Left ventricle myocardium superior (tissue), 1 donor: ENCODE measurements at places on chromosomes 3 and 15. TPM values are rescaled to one million over a fixed set of nuclear protein-coding genes. Genes with fewer than 3 reads are reported as not detected.

DNA sequence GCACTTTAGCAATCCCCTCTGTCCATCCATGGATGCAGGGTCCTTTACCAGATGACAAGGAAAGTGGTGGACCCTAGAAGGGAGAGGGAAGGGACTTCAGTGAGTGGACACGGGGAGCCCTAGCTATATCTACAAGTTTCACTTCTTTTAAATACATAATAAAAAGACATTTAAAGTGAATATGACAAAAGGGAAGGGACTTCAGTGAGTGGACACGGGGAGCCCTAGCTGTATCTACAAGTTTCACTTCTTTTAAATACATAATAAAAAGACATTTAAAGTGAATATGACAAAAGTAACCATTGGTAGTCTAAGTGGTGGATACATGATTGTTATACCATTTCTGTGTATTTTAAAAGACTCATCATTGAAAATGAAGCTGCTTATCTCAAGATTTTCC, 81.9 kb upstream of the HES1 start:
- no peak for DNase-seq

GRCh38 chr3:16596352-16597032, 8.7 kb downstream of the DAZL start:
- DNase-seq, result no peak

- no peak for DNase-seq
Measured at GRCh38 chr3:178297740-178298139, 238.5 kb upstream of the KCNMB2 start.

SNTN gene
- not detected for total RNA-seq

GRCh38 chr15:88323976-88324740, 67.6 kb upstream of the NTRK3 start:
- no peak for DNase-seq

SERPINI1 gene
- total RNA-seq, result 5.1 TPM

NR2C2 gene
- 31.8 TPM for total RNA-seq

TMC3 gene
- not detected for total RNA-seq

BMF gene
- 3.2 TPM for total RNA-seq

DNA sequence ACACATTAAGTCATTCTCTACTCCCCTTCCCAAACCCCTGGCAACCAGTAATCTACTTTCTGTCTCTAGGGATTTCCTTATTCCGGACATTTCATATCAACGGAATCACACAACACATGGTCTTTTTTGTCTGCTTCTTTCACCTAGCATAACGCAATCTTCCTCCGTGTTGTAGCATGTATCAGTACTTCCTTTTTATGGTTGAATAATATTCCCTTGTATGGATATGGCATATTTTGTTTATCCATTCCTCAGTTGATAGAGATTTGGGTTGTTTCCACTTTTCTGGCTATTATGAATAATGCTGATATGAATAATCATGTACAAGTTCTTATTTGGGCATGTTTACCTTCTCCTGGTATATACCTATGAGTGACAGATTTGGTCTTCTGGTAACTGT, 63.1 kb downstream of the TRANK1 start:
- DNase-seq, result no peak

GRCh38 chr3:177881351-177881750, 654.9 kb upstream of the KCNMB2 start:
- no peak for DNase-seq
